ENCODE measurements at places on chromosomes 3 and 15. TPM values are rescaled to one million over a fixed set of nuclear protein-coding genes. Genes with fewer than 3 reads are reported as not detected.

- DNase-seq: no peak
Observed at GRCh38 chr15:76285241-76285825, 25.9 kb downstream of the ETFA start.

- no peak for DNase-seq
Observed at GRCh38 chr3:88032245-88032644, 26.6 kb downstream of the CGGBP1 start.

DNA sequence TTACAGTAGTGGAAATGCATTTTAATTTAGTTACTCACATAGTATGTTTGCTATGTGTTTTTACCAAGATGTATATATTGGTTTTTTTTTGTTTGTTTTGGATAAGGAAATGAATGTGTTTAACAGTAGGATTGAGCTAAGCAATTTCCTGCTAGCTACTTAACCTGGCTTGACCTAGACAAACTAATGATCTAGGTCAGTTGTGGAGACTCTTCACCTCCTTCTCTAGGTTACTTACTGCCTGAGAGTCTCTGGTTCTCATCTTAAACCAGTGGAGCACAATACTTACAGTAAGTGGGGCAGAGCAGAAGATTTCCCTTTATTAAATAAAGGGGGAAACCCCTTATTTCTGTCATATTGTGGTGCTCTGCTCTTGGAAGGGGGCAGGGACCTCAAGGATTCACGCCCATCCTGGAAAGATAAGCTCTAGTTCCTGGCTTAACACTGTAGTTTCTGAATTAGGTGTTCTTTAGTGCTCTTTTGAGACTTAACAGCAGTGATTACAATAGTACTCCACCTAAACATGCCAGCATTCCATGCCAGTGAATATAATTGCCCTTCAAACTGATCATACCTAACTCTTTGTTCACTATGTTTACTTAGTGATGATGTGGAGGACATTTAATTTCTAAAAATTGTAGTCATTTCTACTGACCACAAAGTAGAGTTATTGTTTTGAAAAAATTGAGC is 79.9 kb downstream of the UBP1 start:
- no peak for DNase-seq

- no peak for DNase-seq
Observed at GRCh38 chr3:127666676-127667075, 6.1 kb upstream of the ABTB1 start.

DCLK3 gene
- total RNA-seq: 0.43 TPM

TMC3 gene
- not detected for total RNA-seq

PROK2 gene
- total RNA-seq: 0.54 TPM

All from Right ventricle myocardium superior (tissue), 1 donor.